ENCODE measurements at places on chromosomes 3 and 15. TPM values are rescaled to one million over a fixed set of nuclear protein-coding genes. Genes with fewer than 3 reads are reported as not detected.
A peak's percentile ranks its signal among the peaks of the same experiment; 100 is the strongest.

GRCh38 chr3:176583956-176584355, 613.3 kb downstream of the TBL1XR1 start:
- DNase-seq: no peak

- no peak for DNase-seq
Measured at GRCh38 chr15:72923289-72923688, 129.0 kb upstream of the NEO1 start.

DNA sequence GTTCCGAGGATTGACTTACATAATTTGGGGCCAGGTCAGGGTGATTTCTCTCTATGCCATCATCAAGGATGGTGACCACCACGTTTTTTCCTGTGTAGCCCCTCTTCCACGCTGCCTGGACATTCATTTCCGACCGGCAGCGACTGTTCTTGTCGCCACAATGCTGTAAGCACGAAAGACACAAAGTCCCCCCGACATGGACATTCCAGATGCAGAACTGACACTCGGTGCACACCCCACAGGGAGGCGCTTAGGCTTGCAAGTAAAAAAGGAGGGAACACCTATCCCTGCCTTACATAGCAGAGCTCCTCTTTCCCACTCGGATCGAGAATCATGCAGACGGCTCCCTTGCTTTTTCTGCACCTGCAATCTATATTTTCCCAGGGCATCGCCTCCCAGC, 58.2 kb downstream of the PCSK6 start:
- DNase-seq: no peak

- DNase-seq: peak; percentile 91
Measured at GRCh38 chr3:46998121-46998851, 18.8 kb downstream of the NBEAL2 start.

DNA sequence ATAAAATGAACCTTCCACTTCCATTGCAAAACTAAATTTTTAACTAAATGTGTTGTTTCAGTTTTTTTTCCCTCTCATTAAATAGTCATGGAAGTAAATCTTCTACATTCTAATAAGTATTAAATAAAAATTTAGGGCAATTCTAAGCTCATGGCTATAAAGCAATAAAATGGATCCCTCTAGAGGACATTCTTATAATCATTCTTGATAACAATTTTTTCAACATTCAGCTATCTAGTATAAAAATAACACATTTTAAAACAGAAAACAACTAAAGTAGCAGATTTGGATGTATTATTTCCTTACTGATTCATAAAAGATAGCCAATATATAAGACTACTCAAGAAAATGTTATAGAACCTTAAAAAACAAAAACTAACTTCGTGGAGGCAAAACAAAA, 393.1 kb downstream of the PLOD2 start:
- no peak for DNase-seq

- no peak for DNase-seq
Measured at GRCh38 chr3:44883999-44884431, 9.6 kb downstream of the TGM4 start.

- no peak for DNase-seq
Measured at GRCh38 chr3:170765419-170766078, 104.4 kb downstream of the RPL22L1 start.

DNA sequence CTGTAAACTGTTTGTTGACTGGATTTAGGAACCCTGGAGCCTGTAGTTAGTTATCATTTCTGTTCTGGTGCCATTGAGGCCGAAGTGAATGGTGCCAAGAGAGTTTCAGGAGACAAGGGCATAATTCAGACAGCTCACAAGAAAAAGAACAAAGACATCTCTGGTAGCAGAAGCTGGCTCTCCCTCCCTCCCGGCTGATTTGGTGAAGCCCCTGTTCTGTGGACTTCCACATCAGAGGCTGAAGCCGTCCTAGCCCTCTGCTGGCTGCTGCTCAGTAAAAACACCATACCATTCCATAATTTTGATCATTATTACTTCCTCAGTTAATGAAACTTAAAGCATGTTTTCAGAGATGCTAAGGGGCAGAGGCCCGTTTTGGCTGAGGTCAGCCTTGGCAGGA, 381.2 kb upstream of the WNT5A start:
- DNase-seq: no peak

GRCh38 chr3:128215800-128216495, 62.7 kb downstream of the EEFSEC start:
- no peak for DNase-seq

DNA sequence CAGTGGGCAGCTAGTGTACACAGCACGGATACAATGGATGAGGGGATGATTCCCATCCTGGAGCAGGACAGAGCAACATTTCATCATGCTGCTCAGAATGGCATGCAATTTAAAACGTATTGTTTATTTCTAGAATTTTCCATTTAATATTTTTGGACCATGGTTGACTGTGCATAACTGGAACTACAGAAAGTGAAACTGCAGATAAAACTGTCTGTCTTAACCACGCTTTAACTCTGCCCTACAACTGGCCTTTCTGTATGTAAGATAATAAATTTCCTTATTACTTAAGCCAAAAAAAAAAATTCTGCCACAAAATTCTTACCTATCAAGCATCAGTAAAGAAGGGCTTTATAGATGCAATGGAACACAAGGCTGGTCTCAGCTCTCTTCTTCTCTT, 33.4 kb downstream of the AP3S2 start:
- no peak for DNase-seq

DNA sequence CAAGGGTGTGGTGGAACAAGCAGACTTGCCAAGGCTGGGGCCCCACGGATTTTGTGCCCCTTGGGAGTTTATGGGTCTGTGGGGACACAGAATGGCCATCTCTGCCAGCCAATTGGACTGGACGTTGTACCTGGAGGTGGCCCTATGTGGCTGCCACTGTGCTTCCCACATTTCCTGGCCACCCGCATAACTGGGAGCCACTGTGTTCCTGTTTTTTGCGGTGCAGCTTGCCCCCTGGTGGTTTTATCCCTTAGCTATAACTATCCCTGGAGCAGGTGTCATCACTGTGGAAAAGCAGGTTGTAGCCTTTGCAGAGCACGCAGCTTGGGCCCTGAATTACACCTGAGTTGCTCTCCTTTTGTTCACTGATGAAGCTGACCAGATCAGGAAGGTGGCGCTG, 306.3 kb downstream of the ZPLD1 start:
- no peak for DNase-seq

- no peak for DNase-seq
Measured at GRCh38 chr3:4565809-4566501, 72.8 kb downstream of the ITPR1 start.

GRCh38 chr3:70090322-70090913, 90.9 kb downstream of the SAMMSON start:
- no peak for DNase-seq

DNA sequence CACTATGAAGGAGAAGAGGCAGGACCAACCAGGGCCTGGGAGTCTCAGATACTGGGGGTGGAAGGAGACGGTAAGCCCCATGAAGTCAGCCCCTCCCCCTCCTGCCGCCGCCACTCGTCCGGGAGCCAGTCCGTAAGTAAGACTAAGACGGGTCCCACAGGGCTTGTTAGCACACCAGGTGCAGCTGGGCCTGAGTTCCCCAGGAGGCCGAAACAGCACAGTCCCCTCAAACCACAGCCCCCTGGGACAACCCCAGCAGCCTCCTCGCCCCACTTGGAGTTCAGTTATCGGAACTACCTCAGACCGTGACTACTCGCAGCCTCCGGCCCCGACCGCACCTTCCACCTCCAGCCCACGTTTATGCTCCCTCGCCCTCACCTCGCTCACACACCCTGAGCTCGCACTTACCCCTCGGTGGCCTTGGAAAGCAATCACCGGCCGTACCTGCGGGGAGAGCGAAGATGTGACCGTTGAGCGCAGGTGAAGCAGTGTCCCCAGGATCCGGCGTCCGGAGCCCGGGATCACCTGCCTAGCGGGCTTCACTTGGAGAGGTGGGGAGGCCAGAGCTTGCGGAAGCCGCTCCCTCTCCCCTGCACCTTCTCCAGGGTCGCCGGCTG, 557 bp downstream of the ELL3 start:
- DNase-seq: peak; percentile 65

GRCh38 chr3:127710155-127710941, 37.6 kb downstream of the ABTB1 start:
- no peak for DNase-seq

GRCh38 chr3:79415356-79415755, 352.4 kb downstream of the ROBO1 start:
- DNase-seq: no peak

DNA sequence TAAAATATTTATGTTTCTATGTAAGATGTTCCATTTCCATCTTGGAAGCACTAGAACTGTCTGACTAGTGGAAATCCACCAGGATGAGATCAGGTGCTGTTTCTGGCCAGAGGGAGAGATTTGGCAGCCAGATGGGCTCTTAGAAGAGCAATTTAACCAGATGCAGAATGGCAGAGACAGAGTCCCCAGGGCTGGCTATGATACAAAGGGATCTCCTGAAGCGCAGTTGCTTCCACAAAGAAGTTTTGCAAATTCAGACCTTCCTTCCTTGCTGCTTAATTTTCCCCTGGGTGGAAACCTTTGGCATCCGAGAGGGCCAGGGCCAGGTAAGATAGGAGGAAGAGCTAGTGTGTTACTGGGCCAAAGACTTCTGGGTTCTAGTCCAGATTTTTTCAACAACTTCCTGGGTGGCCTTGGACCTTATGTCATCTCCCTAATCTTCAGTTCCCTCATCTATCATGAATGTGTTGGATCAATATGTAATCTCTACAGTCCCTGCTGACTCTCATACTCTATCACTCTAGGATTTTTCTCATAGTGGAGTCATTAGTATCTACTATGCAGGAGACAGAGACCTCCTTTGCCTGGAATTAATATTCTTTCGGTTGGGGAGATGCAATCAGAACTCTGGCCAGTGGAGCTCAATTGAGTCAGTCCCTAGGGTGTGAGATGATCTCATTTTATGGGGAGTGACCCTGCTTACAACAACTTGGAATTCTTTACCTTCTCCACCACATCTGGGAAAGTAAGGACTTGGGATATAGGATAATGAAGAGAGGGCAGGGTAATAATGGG, 41.1 kb upstream of the NDUFB4 start:
- DNase-seq: no peak

Gene DUOX2
- total RNA-seq: not detected

Gene IFT122
- 13.7 TPM for total RNA-seq

Gene STX19
- total RNA-seq: not detected

Gene TMEM108
- not detected for total RNA-seq

Gene RTP3
- not detected for total RNA-seq

Gene TMC3
- not detected for total RNA-seq

All from activated CD4-positive, alpha-beta T cell treated with anti-CD3 and anti-CD28 coated beads, Interleukin-2, amount 10 ng/mL, durations not matched to agents 24 days and 14 days (primary cell).